ENCODE measurements at places on chromosomes 12 and 14.

GRCh38 chr14:90281261-90281660, 24.9 kb downstream of the PSMC1 start:
- no peak for DNase-seq

GRCh38 chr12:84502907-84503787, 409.5 kb downstream of the SLC6A15 start:
- no peak for DNase-seq

- DNase-seq = no peak
Measured at GRCh38 chr12:19035536-19035935, 94.0 kb upstream of the PLEKHA5 start.

DNA sequence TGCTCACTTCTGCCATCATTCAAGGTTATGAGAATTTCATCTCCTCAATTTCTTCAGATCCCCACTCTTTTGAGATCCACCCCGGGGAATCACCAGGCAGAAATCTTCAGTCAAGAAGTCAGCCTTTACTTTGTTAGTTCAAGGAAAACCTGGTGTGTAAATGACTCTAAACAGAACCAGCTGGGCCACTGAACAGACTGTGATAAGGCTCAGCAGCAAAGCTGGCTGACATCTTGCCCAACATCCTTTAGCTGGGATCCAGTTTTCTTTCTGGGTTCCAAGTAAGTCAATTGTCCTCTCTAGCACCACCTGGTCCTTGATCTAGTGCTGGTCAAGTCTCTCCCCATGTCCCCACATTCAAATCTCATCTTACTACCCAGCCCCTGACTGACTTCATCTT, 11.6 kb downstream of the CLMN start:
- DNase-seq = no peak

GRCh38 chr14:92680781-92681650, 67.4 kb downstream of the LGMN start:
- peak; percentile 75 for DNase-seq

DNA sequence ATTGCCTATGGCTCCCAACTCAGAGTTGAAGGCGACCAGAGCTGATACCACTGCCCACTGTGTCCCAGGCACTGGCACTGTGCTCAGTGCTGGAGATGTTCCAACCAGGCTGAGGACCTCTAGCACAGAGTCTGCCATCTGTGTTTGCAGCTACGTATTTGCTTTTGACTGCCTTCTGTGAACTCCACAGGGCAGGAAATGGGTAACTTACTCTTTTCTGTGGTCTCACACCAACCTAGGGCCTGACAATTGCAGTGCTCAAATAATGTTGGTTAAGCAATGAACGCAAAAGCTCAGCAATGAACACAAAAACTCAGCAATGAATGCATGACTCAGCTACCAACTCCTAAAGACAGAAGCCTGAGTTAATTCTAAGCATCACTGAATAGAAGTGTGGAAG, 202.8 kb downstream of the NUAK1 start:
- no peak for DNase-seq

DNA sequence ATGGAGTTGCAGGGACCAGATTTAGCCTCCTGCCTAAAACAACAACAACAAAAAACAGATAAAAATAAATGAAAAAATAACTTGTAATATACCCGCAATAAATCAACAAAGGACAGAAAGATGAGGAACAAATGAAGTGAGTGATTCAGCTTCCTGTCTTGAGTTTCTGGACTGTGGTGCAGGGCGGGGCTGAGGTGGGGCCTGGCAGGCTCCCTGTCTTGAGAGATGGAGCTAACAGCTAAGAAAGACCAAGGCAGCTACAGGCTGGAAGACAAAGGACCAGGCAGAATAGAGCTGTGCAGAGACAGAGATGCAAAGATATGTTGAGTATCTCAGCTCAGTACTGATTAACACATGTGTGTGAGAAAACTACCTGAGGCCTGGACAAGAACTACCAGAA, 879.2 kb downstream of the AACS start:
- DNase-seq = no peak

DNA sequence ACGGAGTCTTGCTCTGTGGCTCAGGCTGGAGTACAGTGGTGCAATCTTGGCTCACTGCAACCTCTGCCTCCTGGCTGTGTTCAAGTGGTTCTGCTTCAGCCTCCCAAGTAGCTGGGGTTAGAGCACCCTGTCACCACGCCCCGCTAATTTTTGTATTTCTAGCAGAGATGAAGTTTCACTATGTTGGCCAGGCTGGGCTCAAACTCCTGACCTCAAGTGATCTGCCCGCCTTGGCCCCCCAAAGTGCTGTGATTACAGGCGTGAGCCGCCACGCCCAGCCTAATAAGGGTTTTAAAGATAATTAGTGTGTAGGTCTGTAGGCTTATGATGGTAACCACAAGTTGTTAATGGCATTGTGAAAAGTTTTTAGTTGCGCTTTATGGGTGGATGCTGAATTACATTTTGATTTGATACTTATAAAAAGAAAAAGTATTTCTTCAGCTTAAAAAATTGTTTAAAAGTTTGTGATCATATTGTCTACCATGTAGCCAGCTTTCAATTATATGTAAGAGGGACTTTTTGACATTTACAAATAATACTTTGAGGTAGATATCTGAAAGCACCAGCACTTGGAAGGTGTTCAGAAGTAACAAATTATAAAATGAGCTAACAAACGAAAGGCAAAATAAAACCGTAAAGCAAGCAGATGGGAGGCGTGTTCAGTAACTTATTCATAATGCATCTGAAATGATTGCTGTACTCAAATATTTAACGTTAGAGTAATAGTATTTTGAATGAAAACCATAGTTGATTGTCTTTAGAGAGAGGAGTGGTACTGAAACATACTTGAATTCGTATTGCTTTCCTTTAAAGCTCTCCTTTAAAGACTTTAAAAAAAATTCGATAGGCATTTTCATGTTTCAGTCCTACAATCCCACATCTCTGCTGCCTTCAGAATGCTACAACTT, 37.1 kb downstream of the MDM2 start:
- DNase-seq = no peak

GRCh38 chr12:52832985-52833905, 866 bp downstream of the KRT79 start:
- DNase-seq = no peak

DNA sequence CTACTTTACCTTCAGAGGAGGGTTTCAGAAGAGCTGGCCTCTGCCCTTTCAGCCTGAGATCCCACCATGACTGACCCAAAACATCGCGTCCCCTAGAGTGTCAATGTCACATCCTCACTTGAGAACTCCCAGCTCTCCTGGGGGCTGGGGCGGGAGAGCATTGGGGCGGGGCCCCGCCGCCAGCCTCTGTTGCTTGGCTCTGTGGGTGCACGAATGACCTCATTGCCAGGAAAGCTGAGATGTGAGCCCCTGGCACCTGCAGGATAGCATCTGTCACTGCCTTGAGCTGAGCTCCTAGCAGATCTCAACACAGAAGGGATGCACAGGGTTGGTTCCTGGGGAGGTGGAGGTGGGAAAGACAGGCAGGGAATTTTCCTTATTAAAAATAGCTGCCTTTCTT, 20.6 kb upstream of the MYL2 start:
- DNase-seq = no peak

DNA sequence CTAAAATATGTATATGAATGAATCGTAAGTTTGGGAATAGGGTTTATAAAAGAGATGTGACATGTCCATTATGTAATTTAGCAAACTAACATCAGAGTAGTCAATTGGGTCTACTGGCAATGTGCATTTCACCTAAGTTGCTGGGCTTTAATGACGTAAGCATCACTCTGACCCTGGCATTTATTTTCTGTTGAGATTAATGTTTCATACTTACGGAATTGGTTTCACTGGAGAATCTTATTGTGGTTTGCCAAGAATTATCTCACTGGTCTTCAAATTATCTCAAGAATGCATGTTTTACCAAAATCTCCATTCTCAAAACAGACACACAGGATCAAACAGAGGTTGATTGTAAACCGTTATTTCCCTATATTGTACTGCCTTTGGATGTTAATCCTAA, 437.1 kb downstream of the NPAS3 start:
- no peak for DNase-seq

DNA sequence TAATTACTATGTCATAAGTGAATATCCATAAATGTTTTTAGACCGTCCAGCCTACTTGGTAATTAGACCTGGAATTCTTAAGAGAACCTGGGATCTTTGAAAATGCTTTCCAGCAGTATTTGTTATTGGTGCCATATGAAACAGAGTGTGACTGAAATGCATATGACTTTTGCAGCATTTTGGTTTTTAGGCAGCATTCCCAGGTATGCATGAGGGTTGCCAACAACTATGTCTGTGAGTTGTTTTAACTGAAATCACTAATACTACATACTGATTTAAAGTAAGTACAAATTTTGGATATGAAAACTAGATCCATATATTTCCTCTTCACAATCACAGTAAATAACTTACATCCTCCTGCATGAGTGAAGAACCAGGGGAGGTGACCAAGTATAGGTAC, 437.7 kb upstream of the FAR2 start:
- DNase-seq = no peak

DNA sequence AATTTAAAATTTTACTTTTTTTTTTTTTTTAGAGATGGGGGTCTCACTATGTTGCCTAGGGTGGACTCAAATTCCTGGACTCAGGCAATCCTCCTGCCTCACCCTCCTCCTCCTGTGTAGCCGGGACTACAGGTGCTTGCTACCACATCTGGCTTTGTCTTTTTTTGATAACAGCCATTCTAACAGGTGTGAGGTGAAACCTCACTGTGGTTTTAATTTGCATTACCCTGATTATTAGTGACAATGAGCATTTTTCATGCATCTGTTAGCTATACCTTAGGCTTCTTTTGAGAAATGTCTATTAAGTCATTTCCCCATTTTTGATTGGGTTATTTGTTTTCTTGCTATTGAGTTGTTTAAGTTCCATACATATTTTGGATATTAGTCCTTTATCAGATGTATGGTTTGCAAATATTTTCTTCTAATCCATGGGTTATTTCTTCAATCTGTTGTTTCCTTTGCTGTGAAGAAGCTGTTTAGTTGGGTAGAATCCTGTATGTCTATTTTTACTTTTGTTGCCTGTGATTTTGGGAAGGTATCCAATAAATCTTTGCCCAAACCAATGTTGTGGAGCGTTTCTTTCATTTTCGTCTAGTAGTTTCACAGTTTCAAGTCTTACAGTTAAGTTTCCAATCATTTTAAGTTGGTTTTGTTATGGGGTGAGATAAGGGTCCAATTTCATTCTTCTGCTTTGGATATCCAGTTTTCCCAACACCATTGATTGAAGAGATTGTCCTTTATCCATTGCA, 86.1 kb downstream of the MYF5 start:
- no peak for DNase-seq

DNA sequence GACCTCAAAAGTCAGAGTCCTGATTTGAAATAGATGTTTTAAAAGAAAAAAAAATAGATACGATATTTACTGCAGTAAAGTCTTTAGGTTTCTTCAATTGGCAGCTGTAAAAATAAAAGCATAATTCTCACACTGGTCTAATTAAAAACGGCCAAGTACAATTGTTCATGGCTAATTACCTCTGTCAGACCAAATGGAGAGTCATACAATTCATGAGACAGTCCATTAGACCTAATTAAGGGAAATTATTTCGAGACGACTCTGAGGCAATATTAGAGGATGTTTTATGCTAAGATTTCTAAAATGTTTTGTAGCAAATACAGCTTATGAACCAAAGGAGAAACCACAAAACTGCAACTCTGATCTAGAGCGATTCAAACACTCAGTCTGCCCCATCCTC, 131.3 kb downstream of the PHLDA1 start:
- DNase-seq = no peak

- DNase-seq = no peak
Measured at GRCh38 chr14:71322655-71323250, 415.5 kb downstream of the PCNX1 start.

DNA sequence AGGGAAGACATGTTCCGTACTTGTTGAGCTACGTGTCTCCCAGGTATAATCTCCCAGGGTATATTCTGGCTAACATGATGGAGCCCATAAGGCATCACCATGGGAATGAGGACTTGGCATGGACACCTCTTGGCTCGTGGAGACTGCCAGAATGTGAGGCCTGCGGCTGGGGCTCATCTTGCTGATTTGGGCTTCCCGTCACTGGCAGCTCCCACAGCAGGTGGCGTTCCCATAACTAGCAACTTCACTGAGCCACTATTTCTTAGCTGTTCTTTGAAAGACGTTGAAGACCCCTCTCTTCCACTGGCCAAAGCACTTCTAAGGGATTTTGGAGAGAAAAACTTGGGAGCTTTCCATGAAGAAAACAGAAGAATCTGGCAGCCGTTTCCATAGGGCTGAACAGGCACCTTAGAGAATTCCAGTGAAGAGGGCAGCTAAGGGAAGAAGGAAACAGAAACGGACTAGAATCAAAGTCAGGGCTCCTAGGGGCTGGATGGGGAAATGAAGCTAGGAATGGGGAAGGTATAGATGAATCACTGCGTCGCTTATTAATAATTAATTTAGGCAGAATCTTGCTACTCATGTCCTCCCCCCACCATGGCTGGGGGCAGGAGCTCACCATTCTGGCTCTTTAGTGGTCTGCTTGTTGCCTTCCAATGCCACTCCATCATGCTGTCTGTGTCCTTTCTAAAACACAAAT, 39.7 kb upstream of the FOS start:
- no peak for DNase-seq

DNA sequence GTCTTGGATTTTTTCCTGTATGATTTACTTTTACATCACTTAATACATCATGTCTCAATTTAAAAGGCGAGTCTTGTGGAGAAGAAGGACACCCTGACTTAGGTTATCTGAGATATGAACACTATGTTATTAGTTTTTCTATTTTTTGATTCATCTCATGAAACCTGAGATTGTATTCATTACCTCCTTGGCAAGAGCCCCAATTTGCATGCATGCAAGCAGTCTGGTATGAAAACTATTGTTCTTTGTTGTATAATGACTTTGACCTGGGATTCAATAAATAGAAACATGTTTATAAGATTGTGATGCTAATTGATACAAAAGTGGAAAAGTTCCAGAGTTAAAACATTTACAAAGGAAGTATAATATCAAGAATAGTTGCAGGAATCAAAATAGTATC, 576.1 kb downstream of the NOVA1 start:
- DNase-seq = no peak

- DNase-seq = no peak
Measured at GRCh38 chr14:69013943-69014782, 35.1 kb upstream of the ACTN1 start.

- DNase-seq = no peak
Measured at GRCh38 chr12:89882050-89882449, 173.4 kb upstream of the ATP2B1 start.

GRCh38 chr12:45353944-45354343, 138.0 kb downstream of the ANO6 start:
- DNase-seq = no peak

GRCh38 chr14:19873178-19873577, 1.8 kb upstream of the OR4K2 start:
- no peak for DNase-seq

Data from T-cell (primary cell).